SK-N-SH (cell line): ENCODE measurements at places on chromosomes 5 and 9. TPM values are rescaled to one million over a fixed set of nuclear protein-coding genes. Genes with fewer than 3 reads are reported as not detected.

CTNNAL1 gene
- 32.8 and 45.0 TPM in 2 replicates for polyA plus RNA-seq

QSOX2 gene
- 25.5 and 26.6 TPM in 2 replicates for polyA plus RNA-seq

CARTPT gene
- polyA plus RNA-seq = not detected in 2 replicates

MARVELD2 gene
- 0.07 TPM in 1 of 2 replicates, not detected in the other for polyA plus RNA-seq

DNA sequence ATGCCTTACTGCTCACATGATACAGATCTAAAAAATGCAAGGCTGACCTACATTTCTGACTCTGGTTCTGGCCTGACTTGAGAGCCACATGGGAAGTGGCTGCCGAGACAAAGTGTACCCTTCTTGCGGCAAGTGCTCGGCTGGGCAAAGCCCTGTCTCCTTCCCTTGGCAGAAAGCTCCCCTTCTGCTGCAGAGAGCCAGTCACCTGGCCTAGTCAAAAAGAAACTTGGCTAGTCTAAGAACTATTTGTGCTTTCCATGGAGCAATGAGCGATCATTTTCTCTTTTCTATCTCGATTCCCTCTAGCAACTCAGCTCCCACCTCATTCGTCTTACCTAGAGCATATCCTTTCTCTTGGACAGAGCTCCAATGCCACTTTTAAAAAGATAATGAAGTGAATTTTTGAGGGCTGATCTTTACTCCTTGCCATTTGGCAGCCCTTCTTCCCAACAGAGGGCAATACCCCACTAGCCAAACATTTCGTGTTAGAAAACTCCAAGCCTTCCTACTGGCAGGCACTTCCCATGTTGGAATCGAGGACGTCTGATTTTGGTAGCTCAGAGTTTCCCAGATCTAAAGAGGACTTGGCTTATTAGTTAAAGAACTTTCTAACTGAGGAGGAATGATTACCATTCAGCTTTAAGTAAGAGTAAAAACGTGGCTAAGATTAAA is 108.1 kb upstream of the PRRC1 start:
- DNase-seq = no peak

DNA sequence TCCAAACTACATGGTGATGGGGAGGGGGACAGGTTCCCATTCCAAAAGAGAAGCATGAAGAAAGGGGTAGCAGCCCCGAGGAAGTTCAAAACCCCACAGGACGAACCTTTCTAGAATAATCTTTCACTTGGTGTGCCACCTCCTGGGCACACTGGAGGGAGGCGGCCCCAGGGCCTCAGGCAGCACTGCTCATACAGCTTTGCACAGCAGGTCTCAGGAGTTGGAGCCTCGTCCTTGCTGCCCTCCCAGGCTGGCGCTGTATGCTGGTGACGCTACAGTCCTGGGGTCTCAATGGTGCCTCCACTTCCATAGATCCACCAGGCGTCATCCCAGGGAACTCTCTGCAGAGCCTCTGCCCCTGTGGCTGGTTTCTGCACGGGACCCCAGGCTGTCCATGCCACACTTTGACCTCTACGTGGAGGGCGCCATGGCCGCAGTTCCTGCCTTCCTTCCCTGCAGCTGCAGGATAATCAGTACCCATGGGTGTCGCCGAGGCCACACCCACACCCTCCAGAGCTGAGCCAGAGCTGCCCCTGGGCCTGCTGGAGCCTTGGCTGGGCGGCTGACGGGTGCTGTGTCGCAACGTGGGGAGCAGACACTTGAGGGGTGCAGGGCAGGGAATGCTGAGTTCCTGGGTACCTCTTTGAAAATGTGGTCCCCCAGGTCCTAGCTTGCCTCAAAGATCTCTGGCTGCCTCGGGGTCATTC is 95.3 kb downstream of the COL5A1 start:
- DNase-seq = no peak

DNA sequence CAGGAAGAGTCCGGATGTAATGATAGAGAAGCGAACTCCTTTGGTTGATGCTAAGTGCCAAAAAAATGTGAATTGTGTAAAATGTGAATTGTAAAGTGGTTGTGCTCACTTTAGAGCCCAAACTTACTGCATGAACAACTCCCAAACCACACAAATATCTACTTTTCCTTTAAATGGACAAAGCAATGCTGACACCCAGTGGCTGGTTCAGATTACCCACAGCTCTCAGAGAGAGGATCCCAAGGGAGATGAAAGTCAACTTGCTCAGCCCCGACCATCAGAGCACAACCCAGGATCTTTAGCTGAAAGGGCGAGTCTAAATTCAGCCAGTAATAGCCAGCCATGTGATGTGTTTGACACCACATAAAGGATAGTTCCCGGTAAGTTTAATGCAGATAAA is 133.7 kb downstream of the NMUR2 start:
- no peak for DNase-seq

- DNase-seq = no peak
These were observed 12.9 kb downstream of the ANKRD33B start for GRCh38 chr5:10576790-10577189.

- DNase-seq = peak; percentile 55
These were observed 402 bp downstream of the BRD8 start for GRCh38 chr5:138177941-138178515.

GRCh38 chr5:37375091-37375490 is 4.0 kb upstream of the WDR70 start:
- no peak for DNase-seq

- no peak for DNase-seq
These were observed 154.2 kb upstream of the HMHB1 start for GRCh38 chr5:143657647-143658285.

DNA sequence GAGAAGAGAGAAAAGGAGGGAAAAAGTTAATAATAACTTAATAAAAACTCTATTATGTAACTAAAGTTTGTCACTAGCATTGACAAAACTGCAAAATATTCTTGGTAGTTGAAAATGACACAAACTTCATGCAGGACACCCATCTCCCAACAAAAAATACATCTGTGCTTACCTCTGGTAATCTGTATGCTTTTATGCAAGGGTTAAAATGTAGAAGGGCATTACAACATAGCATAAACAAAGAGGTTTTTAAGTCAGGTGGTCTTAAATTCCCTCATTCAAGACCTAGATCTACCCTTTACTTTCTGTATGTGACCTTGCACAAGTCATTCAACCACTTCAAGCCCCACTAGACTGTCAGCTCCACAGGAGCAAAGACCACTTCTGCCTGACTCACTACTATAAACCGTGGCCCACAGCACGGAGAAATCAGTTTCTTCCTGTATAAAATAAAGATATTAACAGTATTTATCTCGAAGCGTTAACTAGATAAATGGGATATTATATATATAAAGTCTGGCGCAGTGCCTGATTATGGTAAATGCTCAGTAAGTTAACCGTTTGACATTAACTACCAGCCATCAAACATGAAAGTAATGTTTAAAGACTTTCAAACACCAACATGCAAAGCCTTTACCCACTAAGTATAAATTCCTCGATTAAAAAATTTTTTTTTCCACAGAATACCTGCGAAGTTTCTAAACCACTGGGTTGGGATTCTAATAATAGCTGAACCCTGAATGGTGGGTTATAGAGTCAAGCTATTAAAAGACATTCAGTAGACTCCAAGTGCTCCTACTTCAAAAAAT is 2.0 kb downstream of the FBXL17 start:
- no peak for DNase-seq

- no peak for DNase-seq
These were observed 84.5 kb upstream of the CTNNA1 start for GRCh38 chr5:138668451-138669380.

DNA sequence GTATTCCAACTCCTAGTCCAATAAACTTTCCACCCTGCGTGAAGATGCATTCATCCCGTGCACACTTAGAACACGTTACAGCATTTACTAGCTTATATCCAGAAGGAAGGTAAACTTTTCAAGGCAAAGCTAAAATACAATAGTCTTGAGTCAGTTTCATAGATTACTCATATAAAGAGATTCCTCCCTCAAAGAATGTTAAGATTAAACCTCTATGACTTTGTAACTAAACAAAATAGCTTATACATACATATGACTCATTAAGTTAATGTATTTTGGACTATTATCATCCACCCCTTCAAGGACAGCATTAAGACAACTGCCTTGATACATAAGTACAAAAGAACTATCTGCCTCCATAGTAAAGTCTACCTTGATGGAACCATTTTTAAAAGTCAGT is 36.1 kb downstream of the TLE1 start:
- no peak for DNase-seq

- peak; percentile 86 for DNase-seq
These were observed 272.7 kb upstream of the PANK3 start for GRCh38 chr5:168851902-168852321.
